ENCODE measurements at places on chromosomes 7 and 10.

- DNase-seq: no peak
Observed at GRCh38 chr10:71076473-71077142, 135.8 kb upstream of the UNC5B start.

DNA sequence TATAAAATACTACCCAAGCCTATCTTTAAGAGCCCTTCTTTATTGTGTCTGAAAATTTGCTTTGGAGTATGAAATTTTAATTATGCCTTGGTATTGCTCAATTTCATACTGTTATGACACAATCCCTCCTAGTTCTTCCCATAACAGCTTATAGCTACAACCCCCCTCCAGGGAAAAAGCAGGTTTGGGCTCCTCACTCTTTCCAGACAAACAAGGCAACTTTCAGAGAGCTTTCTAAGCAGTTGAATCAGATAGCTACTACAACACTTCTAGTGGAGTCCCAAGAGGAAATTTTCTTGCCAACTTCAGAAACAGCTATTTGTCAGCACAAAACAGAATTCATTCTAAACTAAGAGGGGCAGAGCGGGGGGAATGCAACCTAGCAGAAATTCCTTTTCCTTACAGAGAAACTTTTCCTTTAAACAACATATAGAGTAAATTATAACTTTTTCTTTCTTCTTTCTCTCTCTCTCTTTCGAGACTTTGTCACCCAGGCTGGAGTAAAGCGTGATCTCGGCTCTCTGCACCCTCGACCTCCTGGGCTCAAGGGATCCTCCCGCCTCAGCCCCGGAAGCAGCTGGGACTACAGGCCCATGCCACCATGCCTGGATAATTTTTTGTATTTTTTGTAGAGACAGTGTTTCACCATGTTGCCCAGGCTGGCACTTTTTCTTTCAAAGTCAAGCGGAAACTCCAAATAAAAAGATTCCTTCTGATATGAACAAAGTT is 26.0 kb upstream of the JMJD1C start:
- no peak for DNase-seq

DNA sequence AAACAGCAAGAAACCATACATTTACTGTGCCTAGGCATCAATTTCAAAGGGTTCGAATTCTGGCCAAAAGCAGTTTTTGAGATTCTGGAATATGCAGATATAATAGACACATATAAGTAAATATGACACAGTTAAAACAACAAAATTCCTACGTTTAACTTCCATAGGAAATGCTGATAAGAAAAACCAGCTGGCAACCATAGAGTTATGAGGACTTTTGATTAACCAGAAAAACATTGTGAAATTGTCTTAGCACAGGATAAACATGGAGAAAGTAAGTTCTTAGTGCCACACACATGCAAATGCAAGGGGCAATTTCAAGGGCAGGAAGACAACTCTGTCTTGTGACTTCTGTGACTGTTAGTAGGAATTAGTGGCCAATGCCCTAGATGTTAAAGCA is 702.1 kb downstream of the TNS3 start:
- DNase-seq: no peak

GRCh38 chr10:113291413-113291812 is 261.4 kb upstream of the HABP2 start:
- DNase-seq: no peak

DNA sequence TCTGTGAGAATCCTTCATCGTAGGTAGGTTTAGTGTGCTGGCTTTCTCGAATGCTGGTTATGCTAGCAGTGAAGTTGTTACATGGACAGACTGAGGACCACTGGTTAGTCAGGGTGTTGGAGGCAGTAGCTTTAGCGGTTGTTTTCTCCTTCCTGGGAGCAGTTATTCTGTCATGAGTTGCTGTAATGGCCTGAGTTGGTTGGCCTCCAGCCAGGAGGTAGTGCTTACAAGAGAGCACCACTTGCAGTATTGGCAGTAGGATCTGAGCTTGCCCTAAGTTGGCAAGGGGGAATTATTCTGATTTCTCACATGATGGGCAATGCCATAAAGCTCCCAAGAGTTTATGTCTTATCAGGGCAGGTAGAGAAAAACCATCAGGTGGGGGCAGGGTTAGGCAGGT is 58.0 kb downstream of the IPMK start:
- DNase-seq: no peak

DNA sequence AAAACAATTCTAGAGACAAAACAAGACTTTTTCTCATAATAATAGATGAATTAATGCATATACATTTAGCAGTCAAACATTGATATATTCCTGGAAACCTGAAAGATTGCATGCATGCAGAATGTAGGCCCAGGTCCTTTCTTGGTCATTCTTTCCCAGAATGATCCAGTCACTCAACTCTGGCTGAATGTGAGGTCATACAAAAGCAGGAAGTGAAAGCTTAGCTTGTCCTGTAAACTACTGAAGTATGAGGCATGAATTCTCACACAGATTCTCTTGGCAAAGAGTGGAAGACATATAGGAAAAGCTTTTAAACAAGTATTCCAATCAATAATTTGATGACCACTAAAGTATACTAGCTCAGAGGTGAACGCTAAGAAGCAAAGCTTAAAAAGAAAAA is 253.9 kb downstream of the PPP1R3A start:
- no peak for DNase-seq

DNA sequence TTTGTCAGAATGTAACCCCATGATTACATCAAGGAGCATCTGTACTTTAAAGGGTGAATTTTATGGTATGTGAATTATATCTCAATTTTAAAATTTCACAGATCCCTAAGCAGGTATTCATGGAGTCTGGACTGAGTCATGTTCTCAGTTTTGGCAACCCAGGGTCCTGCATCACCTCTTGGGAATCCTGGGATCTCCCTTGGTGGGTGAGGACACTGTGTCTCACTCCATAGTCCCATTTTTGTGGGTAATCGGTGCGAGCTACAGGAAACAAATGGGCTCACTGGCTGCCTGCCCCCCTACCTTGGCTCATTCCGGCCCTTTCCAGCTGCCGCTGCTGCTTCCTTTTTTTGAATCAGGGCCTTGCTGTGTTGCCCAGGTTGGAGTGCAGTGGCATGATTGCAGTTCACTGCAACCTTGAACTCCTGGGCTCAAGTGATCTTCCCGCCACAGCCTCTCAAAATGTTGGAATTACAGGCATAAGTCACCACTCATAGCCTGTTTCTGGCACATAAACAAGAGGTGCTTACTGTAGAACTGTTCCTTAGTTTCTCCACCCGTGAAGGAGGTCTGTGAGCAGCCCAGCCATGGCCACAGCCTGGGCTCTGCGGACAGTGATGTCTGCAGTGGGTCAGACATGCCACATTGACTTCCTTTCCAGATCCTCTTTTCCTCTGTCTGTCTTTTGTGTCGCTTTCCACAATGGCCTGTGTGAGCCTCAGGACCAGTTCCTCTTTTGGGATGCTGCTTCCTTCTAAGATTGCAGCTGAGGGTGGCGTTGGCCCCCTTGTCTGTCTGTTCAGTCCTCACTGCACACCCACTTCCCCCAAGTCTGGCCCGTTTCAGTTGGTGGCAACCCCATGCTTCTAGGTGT is 14.5 kb downstream of the PALD1 start:
- no peak for DNase-seq

Data from stimulated activated CD8-positive, alpha-beta memory T cell treated with anti-CD3 and anti-CD28 coated beads, Interleukin-7, amount 100 ng/mL, for 48 hours (primary cell).